ENCODE measurements at places on chromosomes 7 and 10.

DNA sequence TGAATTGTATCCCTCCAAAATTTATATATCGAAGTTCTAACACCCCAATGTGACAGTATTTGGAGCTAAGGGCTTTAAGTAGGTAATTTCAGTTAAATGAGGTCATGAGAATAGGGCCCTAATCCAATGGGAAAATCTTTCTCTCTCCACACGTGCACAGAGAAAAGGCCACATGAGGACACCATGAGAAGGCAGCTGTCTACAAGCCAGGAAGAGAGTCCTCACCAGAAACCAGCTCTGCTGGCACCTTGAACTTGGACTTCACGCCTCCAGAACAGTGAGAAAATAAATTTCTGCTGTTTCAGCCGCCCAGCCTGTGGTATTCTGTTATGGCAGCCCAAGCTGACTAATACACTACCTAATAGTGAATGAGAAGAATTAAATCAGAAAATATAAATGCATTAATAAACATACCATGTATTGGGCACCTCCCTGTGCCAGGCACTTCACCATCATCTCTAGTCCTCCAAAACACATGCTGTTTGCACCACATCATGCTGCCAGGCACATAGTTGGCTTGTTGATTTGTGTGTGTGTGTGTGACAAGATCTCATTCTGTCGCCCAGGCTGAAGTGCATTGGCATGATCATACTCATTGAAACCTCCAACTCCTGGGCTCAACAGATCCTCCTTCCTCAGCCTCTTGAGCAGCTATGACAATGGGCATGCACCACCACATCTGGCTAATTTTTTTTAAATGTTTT lies 9.1 kb upstream of the TOMM7 start:
- no peak overlapping the region for H3K27ac ChIP-seq
- peaks cover 38% of the 10 kb centered on the region for H3K4me1 ChIP-seq
- no peaks in the 10 kb centered on the region for H3K36me3 ChIP-seq
- H3K27me3 ChIP-seq, result no peaks in the 10 kb centered on the region

DNA sequence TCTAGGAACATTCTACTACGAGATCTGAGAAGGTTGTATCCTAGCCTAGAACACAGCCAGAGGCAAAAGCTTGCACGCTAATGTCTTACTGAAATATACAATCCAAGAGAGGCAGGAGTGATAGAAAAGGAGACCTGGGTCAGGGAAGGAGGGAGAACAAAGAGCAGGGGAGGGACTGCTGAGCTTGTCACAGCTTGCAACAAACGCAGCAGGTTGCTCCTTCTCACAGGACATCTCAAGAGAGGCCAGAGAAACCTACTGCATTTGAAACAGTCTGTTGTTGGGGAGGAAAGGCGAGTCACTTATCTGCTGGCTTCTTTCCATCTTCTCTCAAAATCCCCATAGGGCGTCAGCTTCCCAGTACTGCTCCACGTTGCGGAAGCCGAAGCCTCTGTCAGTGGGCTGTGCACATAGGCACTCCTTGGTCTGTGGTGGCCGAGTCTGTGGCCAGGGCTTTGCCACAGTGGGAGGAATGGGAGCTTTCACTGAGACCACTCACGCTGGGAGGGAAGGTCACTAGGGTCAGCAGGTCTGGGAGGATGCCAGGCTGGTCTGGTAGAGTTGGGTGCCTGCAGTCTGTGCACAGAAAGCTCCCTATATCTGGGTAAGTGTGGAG lies 25.8 kb upstream of the GPNMB start:
- no peak for DNase-seq
- H3K4me3 ChIP-seq, result no peak overlapping the region
- no peaks in the 10 kb centered on the region for H3K27me3 ChIP-seq

DNA sequence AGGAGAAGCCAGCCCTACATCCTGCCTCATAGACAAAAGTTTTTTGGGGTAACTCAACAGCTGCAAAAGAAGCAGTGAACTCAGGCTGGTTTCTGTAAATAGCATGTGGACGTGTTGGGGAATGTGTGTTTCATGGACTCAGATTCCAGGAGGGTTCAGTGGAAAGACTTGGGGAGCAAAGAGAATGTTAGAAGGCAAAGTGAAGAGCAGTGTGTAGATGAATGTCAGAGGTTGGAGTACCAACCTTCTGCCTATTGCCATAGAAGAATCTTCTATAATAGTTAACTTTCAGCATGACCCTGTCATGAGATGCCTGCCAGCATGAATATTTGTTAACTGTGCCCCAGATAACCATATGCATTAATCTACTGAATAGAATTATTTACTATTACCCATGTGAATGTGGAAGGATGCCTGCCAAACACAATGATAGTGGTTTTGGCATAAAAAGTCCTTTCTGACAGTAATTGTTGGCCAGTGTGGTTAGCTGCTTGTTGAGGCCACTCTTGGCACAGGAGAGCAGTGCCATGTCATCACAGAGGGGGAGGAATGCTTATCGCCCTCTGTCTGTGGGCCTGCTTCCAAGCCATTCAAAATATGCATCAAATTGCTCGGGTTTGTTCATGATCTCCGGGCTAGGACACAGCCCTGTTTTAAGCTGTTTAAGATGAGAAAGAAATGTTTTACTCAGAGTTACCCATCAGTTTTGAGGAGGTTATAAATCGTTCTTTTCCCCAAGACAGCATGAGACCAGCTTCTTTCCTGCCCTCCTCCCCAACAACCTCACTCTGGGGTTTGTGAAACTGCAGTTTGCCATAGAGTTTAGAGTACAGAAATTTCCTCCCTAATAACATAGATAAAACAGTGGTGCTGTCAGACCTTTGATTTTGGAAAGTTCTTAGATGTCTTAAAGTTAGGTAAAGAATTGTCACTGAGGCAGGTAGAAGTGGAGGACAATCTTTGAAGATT lies 165.3 kb downstream of the WNT2 start:
- H3K27me3 ChIP-seq, result no peaks in the 10 kb centered on the region
- no peak overlapping the region for H3K4me3 ChIP-seq
- peaks cover 22% of the 10 kb centered on the region for H3K4me1 ChIP-seq
- no peak overlapping the region for H3K27ac ChIP-seq

- H3K36me3 ChIP-seq, result no peaks in the 10 kb centered on the region
- H3K27ac ChIP-seq, result no peak overlapping the region
- no peak for DNase-seq
Measured at GRCh38 chr7:91164506-91164905, 99.7 kb upstream of the FZD1 start.

GRCh38 chr10:119669975-119670640 lies 18.9 kb downstream of the BAG3 start:
- H3K27me3 ChIP-seq, result no peaks in the 10 kb centered on the region
- no peak overlapping the region for H3K27ac ChIP-seq
- DNase-seq, result peak; percentile 75
- peaks cover 38% of the 10 kb centered on the region for H3K4me1 ChIP-seq

- no peak overlapping the region for H3K27ac ChIP-seq
- no peak overlapping the region for H3K4me3 ChIP-seq
- no peaks in the 10 kb centered on the region for H3K36me3 ChIP-seq
- no peak for DNase-seq
- H3K4me1 ChIP-seq, result no peaks in the 10 kb centered on the region
Measured at GRCh38 chr7:158546626-158547025, 41.0 kb downstream of the PTPRN2 start.

GRCh38 chr7:146201945-146202344 lies 85.3 kb downstream of the CNTNAP2 start:
- no peak overlapping the region for H3K4me3 ChIP-seq
- no peak overlapping the region for H3K27ac ChIP-seq
- no peaks in the 10 kb centered on the region for H3K4me1 ChIP-seq
- H3K27me3 ChIP-seq, result no peaks in the 10 kb centered on the region
- H3K36me3 ChIP-seq, result no peaks in the 10 kb centered on the region
- DNase-seq, result no peak

- no peak overlapping the region for H3K27ac ChIP-seq
- no peak overlapping the region for H3K4me3 ChIP-seq
- H3K27me3 ChIP-seq, result no peaks in the 10 kb centered on the region
- no peak for DNase-seq
- no peaks in the 10 kb centered on the region for H3K4me1 ChIP-seq
- no peaks in the 10 kb centered on the region for H3K36me3 ChIP-seq
Measured at GRCh38 chr7:151400626-151401315, 9.1 kb downstream of the WDR86 start.

- no peak for DNase-seq
- peak overlapping the region; percentile 93 for H3K4me3 ChIP-seq
- peaks cover 34% of the 10 kb centered on the region for H3K4me1 ChIP-seq
- H3K27me3 ChIP-seq, result no peaks in the 10 kb centered on the region
- H3K36me3 ChIP-seq, result no peaks in the 10 kb centered on the region
Measured at GRCh38 chr10:14879928-14880193, 1.2 kb downstream of the SUV39H2 start.

DNA sequence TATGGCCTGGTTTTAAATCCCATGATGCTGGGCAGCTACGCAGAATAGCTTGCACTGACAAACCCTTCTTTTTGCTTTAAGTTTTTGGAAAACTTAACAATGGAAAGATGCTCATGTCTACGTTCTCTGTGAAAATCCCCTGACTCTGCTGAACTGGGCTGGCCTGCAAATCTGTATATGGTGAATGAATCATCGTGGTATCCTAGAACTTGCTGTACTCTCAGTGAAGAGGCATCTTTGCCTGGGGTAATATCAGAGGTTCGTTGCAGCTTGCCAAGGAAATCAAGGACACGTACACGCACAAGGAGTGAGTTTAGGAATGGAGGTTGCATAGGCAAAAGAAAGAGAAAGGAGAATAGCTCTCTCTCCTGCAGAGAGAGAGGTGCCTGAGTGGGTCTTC lies 382.0 kb upstream of the ADARB2 start:
- no peak overlapping the region for H3K27ac ChIP-seq
- DNase-seq, result no peak
- H3K36me3 ChIP-seq, result no peaks in the 10 kb centered on the region
- no peaks in the 10 kb centered on the region for H3K4me1 ChIP-seq
- no peaks in the 10 kb centered on the region for H3K27me3 ChIP-seq
- no peak overlapping the region for H3K4me3 ChIP-seq

GRCh38 chr7:124996778-124997177 lies 67.2 kb upstream of the POT1 start:
- H3K27me3 ChIP-seq, result no peaks in the 10 kb centered on the region
- H3K4me1 ChIP-seq, result no peaks in the 10 kb centered on the region
- no peak overlapping the region for H3K27ac ChIP-seq

- H3K27me3 ChIP-seq, result no peaks in the 10 kb centered on the region
- no peaks in the 10 kb centered on the region for H3K36me3 ChIP-seq
- no peak for DNase-seq
- no peak overlapping the region for H3K27ac ChIP-seq
Measured at GRCh38 chr7:148581624-148582023, 8.9 kb upstream of the C7orf33 start.

DNA sequence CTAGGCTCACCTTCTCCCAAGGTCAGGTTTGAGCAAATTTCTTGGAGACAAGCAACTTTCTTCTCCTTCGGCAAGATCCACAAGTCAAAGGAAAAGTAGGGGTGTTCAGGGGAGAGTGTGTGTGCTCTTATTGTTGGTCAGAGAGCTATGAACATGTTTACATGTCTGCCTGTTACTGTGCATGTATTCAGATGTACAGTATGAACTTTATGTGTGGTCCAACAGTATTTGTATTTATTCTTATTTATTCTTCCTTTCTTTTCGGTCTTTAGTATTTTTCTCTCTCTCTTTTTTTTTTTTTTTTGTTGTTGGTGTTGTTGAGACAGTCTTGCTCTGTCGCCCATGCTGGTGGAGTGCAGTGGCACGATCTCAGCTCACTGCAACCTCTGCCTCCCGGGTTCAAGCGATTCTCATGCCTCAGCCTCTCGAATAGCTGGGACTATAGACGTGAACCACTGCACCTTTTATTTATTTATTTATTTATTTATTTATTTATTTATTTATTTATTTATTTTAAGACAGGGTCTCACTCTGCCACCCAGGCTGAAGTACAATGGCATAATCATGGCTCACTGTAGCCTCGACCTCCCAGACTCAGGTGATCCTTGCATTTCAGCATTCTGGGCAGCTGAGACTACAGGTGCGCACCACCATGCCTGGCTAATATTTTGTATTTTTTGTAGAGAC lies 38.2 kb downstream of the PLAU start:
- no peak for DNase-seq
- H3K36me3 ChIP-seq, result no peaks in the 10 kb centered on the region
- H3K27me3 ChIP-seq, result no peaks in the 10 kb centered on the region
- no peak overlapping the region for H3K4me3 ChIP-seq
- no peaks in the 10 kb centered on the region for H3K4me1 ChIP-seq
- no peak overlapping the region for H3K27ac ChIP-seq

DNA sequence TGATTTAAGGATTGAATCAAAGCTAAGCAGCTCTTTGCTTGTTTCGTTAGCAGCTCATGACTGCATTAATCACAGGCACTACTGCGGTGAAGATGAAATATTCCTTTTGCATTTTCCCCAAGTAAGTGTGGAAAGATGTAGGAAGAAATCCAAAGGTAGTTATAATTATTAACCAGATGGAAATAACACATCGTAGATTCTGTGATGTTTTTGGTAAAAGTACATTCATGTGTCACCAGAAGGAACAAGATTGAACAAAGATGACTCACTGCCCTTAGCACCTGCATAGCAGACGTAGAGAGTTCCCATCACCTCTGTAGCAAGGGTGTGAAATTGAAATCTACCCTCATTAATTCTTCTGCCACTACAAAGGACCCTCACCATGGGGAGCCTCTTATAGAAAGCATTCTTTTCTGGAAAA lies 37.1 kb downstream of the SMURF1 start:
- H3K27me3 ChIP-seq, result no peaks in the 10 kb centered on the region
- H3K4me3 ChIP-seq, result no peak overlapping the region
- peak overlapping the region; percentile 79 for H3K27ac ChIP-seq

- no peak for DNase-seq
- peaks cover 8% of the 10 kb centered on the region for H3K4me1 ChIP-seq
- H3K27me3 ChIP-seq, result no peaks in the 10 kb centered on the region
- no peak overlapping the region for H3K4me3 ChIP-seq
- no peaks in the 10 kb centered on the region for H3K36me3 ChIP-seq
Measured at GRCh38 chr7:90677486-90678404, 81.6 kb downstream of the CDK14 start.

- no peaks in the 10 kb centered on the region for H3K27me3 ChIP-seq
- H3K36me3 ChIP-seq, result no peaks in the 10 kb centered on the region
- DNase-seq, result no peak
- H3K27ac ChIP-seq, result no peak overlapping the region
- no peak overlapping the region for H3K4me3 ChIP-seq
- no peaks in the 10 kb centered on the region for H3K4me1 ChIP-seq
Measured at GRCh38 chr10:67827811-67828210, 10.2 kb downstream of the DNAJC12 start.

DNA sequence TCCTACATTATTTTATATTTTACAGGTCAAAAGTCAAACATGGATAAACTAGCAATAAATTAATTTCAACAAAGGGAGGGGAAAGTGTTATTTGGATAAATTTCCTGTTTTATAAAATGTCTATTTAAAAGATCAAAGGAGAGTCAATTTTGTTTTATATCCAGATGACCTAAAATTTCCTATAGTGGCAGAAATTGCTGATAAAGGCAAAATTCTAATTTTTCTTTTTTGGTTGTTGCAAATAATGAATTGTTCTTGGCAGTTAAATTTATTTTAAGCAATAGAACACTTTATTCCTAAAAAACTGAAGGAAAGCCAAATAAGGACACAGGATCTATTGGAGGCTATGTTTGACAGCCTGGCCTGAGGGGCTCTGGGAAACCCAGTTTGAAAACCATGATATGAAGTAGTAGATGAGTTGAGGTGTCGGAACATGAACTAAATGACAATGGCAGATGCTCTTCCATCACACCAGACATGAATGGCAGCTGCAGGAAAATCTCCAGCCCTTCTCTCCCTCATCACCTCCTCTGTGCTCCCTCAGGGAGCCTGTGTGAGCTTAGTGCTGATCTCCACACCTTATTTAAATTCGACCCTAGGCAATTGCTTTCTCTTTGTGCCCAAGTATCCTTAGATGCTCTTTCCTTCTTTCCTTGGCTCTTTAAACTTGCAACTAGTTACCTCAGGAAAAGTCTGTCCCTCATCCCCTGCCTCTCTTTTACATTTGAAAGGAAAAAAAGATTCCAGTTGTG lies 395.0 kb downstream of the THSD7A start:
- no peak overlapping the region for H3K4me3 ChIP-seq
- no peaks in the 10 kb centered on the region for H3K4me1 ChIP-seq
- no peak for DNase-seq
- no peaks in the 10 kb centered on the region for H3K27me3 ChIP-seq
- no peak overlapping the region for H3K27ac ChIP-seq
- no peaks in the 10 kb centered on the region for H3K36me3 ChIP-seq
